ENCODE measurements at places on chromosomes 12 and 14. TPM values are rescaled to one million over a fixed set of nuclear protein-coding genes. Genes with fewer than 3 reads are reported as not detected.

The ACSS3 gene
- total RNA-seq = 32.9 TPM

The ACTR10 gene
- total RNA-seq = 43.1 TPM

The KRT79 gene
- total RNA-seq = not detected

The FOXG1 gene
- not detected for total RNA-seq

The LHX5 gene
- not detected for total RNA-seq

The PRR4 gene
- 0.77 TPM for total RNA-seq

The SERPINA10 gene
- not detected for total RNA-seq

The MUCL1 gene
- total RNA-seq = not detected

The TAS2R9 gene
- total RNA-seq = not detected

The MYL2 gene
- total RNA-seq = not detected

The CABP1 gene
- total RNA-seq = under 0.01 TPM

The BHLHE41 gene
- total RNA-seq = 2.3 TPM

DNA sequence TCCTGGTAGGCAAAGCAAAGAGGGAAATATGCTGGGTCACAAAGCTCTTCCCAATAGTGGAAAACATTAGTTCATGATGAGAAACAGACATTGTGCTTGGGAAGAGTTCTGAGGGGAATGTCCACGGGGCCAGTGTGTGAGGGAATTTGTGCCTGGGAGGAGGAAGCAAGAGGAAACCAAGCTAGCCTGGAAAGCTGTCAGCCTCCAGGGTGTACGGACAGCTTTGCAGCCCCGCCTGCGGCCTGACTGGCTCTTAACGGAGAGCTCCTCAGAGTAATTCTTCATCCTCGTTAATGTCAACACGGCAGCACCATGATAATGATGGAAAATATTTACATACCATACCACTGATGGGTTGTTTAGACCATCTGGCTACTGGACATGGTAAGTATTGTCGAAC is 32.4 kb downstream of the PITPNM2 start:
- peak; percentile 64 for DNase-seq

DNA sequence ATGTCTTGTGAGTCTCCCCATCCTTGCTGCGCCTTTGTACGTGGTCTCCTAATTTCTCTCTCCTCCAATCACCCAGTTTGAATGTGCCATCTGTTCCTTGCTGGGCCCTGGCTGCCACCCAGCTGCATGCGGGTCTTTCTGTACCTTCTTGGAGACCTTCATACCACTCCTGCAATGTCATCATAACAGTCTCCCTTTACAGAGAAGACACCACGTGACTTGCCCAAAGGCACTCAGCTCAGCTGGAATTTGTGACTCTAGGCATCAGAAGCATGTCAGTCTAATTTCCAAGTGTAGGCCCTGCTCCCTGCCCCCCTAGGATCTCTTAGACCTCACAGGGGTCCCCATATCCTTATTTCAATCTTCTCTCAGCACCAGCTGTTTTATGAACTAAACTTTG is 284.2 kb downstream of the TTC8 start:
- DNase-seq = no peak

DNA sequence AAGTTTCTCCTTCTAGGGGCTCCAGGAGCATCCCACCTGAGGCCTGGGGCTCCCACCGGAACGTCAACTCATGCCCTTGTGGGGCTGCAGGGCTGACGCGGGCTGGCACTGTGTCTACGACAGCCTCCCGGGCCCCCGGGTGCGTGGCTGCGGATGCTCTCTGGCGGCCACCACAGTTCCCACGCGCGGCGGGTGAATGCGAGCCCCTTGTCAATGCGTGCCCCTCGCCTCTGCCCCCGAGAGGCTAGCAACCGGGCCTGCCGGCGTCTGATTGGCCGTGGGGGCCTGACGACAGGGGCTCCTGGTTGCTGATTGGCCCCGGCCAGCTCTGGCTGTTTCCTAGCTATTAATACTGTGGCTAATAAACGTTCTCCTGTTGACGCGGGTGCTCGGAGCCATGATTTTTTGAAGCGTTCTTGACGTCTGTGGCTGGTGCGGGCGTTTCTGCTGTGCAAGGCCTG is 1.8 kb upstream of the MEG3 start:
- DNase-seq = peak; percentile 70

- no peak for DNase-seq
These were observed 42.3 kb downstream of the CHGA start for GRCh38 chr14:92965281-92965680.

GRCh38 chr14:66596241-66596985 is 88.5 kb downstream of the GPHN start:
- DNase-seq = no peak

- no peak for DNase-seq
These were observed 963 bp upstream of the TINF2 start for GRCh38 chr14:24243336-24243836.

DNA sequence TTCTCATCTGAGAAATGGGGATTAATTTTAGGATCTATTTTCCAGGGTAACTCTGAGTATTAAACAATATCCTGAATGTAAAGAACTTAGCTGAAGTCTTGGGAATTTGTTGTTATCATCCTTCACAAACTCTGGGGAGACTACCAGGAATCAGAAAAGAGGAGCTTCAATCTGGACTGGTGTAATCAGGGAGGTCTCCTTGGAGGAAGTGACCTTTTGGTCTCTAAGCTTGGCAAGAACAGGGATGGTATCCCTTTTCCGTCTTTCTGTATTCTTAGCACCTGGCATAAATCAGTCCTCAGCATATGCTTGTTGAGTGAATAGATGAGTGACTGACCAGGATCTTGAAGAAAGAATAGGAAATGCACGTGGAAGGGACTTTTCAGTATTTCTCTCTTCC is 9.3 kb upstream of the RPH3A start:
- DNase-seq = no peak

DNA sequence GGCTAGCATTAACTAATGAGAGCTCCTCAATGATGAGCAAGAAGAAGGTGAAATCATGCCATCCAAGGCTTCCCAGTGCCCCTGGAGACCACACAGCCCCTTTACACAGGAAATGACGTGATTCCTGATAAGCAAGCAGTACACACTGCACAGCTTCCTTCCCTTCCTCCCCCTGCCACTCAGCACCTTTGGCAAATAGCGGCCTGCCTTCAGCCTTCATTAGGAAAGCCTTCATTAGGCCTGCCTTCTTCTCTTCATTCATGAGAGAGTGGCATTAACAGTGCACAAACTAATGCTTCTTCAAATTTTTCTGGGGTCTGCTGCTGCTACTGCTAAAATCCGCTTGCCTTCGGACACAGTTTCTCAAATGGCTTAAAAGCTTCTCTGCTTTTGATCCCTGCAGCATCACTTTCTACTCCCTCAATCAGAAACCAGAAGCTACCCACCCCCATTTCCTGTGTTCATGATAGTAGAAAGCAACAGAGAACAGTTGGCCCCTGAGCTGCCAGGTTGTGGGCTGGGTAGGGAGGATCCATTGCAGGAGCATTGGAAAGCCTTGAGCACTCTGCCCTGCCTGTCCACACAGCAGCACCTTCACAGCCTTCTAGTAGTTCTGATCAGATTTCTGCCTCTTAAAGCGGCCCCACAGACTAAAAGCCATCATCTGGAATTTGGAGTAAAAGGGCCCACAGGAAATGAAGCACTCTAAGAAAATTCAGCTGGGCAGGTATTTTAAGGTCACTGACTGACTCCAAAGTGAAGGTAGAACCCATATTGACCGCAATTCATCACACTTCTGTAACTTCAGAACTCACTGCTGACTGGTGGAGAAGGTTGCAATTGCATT is 103.8 kb upstream of the ETV6 start:
- DNase-seq = no peak

DNA sequence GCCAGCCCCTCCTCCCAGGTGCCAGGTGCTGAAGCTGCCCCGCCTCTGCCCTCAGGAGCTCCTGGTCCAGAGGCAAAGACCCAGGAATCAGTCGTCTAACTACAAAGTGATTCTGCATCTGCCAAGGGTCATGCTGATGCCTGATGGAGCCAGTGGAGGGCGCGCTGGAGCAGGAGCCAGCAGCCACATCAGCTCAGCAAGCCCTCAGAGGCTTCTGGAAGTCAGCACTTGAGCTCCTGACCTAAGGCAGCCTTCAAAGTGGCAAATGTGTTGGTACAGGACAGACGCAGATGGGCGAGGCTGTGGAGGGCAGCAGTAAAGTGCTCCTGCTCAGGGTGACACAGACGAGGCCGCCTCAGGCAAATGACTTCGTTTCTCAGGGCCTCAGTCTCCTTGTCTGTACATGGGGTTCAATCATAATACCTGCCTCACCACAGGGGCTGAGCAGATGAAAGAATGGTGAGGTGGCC is 10.9 kb downstream of the C12orf43 start:
- peak; percentile 21 for DNase-seq
